ENCODE measurements at places on chromosomes 3 and 15.

DNA sequence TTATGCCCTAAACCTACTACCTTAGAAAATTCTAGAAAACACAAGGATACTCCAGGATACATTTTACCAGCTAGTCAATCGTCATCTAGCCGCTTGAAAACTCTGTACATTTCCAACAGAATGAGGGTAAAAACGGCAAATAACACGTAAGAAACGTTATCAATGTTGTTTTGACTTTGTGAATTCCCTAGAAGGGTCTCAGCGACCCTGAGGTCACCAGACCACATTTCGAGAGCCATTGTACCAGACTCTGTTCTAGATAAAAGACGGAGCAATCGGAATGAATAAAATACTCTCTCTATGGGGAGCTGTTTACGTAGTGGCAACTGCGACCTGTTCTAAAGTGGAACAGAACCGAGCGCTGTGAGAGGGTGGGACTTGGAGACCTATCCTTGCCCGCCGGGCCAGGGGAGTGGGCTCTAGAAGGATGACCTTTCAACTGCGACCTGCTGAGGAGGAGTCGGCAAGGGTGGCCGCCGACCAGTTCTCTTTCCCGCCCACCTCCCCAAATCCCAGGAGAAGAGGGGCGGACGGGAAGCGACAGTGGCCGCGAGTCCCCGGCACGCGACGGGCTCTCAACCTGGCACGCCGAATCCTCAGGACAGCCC is 778 bp upstream of the AP4E1 start:
- peak; percentile 15 for DNase-seq

DNA sequence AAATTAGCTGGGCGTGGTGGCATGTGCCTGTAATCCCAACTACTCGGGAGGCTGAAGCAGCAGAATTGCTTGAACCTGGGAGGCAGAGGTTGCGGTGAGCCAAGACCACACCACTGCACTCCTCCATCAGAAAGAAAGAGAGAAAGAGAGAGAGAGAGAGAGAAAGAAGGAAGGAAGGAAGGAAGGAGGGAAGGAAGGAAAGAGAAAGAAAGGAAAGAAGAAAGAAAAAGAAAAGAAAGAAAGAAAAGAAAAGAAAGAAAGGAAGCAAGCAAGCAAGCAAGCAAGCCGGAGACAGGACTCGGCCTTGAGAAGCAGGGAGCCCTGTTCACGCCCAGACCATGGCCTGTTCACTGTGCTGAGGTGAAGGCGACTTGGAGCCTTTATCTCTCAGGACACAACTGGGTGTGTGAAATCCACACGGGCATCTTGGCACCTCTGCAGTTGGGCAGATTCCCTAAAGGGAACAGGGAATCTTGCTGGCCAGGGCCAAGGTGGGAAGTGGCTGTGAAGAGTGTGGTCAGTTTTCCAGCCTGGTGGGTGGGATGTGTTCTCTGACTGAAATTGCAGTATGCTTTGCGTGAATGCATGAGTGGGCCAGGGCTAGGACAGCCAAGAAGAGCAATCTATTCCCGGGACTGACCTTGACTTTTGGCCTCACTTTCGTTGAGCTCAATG is 90.3 kb downstream of the CORO2B start:
- DNase-seq = no peak

DNA sequence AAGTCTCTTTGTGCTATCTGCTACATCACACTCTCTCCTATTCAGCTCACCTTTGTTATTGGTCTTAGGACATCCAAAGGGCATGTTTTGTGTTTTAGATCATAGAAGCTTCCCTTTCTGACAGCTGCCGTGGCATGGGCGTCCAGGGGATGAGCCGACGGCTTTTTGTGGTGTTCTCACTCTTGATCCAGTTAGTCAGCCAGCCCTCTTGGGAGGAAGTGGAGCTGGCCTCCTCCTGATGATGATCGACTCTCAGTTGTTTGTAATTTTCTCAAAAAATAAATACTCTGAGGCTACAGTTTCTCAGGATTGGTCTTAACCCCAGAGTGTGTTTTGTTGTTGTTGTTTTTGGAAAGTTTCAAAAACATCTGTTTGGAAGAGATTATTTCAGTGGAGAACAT is 34.4 kb downstream of the BOC start:
- no peak for DNase-seq

- DNase-seq = peak; percentile 62
Measured at GRCh38 chr15:67116742-67117141, 51.3 kb downstream of the SMAD3 start.
